ENCODE measurements at places on chromosomes 4 and X.

- DNase-seq, result no peak
These were observed 34.9 kb downstream of the MAML3 start for GRCh38 chr4:140118931-140119640.

- no peak for DNase-seq
These were observed 65.9 kb upstream of the HPF1 start for GRCh38 chr4:169823685-169824084.

- no peak for DNase-seq
These were observed 52.4 kb downstream of the CBLL2 start for GRCh38 chrX:22325096-22325495.

DNA sequence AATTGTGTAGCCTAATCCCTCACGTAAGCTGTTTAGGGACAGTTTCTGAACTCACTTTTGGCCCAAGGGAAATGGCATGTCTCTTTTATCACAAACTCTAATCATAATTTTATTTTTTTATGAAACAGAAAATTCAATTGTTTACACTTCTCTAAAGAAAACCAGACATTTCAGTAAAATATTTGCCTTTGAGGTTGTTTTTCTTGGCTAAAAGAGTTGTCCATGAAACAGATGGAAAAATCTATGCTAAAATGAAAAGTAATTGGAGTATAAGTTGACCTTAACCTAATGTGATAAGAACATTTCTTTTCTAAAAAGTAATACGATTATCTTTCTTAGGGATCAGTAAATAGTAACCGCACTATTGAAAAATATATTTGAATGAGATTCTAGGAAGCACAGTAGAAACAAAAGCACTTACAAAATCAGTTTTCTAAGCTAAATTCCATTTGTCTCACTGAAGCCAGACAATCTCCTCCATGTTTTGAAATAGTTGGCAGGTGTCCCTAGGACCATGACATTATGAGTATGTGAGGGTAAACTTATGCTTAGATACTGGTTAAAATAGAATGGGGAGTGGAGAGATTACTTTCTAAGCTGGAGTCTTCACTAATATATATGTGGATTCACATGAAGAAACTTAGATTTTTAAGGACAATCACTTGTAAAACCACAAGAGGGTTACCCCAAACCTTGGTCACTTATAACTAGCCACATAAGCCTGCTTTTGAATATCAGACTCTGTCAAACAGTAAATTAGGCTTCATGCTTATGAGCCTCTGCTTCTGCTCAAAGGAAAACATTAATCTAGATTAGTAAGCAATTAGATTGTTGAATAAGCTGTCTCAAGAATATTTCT, 20.1 kb upstream of the TET2 start:
- DNase-seq, result no peak

- DNase-seq, result no peak
These were observed 29.2 kb upstream of the CABS1 start for GRCh38 chr4:70305601-70306000.

DNA sequence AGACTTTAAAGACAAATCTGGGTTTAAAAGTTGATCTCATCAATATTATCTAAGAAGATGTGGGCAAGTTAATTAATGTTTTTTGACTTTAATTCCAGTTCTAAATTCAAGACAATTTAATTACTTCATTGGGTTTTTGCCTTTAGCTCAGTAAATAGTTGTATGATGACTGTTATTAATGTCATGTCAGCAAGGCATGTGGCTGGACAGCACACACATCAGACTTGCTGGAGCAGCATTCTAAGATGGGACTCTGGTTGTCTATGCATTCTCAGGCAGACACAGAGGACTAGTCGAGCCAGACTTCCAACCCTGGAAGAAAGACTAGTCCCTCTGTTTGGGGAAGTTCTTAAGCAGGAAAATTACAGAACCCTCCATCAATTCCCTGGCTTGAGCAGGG, 180.7 kb upstream of the GK2 start:
- DNase-seq, result no peak

- DNase-seq, result no peak
These were observed 46.7 kb downstream of the FGF16 start for GRCh38 chrX:77493677-77494553.

GRCh38 chr4:37601531-37601930, 84.6 kb downstream of the RELL1 start:
- no peak for DNase-seq

DNA sequence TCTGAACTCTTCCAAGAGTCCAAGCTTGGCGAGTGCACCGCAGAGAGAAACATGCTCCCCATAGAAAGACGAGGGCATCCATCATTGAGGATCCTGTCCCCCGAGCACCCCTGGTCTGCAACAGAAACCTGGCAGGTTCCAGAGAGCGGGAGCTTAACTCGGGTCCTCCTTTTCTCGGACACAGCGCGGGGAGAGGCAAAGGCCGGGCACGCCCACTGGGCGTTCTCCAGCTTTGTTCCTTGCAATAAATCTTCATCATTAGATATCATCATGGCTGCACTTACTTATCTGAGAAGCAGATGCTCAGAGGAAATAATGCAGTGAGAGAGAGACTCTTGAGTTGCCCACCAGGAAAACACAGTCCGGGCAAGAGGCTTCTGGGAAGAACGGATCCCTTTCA, 90.1 kb upstream of the PSAPL1 start:
- DNase-seq, result no peak

- DNase-seq, result no peak
These were observed 86.4 kb downstream of the SHISA3 start for GRCh38 chr4:42483426-42484379.

- DNase-seq, result no peak
These were observed 798.7 kb downstream of the PCDH7 start for GRCh38 chr4:31518796-31519250.

GRCh38 chr4:139721789-139722188, 56.2 kb downstream of the MGST2 start:
- DNase-seq, result no peak

DNA sequence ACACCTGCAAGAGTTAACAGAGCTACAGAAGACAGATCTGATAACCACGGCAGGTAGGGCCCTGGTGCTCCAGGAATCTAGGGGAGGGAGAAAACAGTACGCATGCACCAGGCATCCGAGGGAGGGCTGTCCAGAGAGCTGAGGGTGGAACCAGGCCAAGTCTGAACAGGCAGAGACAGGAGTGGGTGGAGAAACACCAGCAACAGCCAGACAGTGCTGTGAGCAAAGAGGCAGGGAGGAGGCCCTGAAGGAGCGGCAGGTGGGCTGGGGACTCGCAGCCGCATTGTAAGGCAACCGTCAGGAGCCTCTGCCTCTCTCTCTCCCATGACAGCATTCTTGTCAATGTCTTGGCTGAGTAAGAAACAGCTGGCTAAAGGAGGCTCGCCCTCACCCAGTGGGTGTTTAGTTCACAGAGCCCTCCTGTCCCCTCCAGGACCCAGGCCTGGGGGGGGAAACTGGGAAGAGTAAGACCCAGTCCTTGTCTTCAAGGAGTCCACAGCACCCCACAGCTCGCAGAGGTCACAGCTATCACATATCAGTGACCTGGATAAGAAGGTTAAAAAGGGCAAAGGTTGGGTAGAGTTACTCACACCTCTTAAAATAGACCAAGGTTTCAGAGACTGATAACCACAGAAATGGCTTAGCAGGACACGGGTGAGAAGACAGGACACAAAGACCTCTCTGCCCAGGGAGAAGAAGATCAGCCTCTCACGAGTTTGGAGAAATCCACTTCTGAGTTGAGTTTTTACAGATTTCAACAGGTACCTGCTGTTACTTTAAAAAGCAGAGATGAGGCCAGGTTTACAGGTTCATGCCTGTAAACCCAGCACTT, 10.5 kb downstream of the ACSL1 start:
- no peak for DNase-seq

DNA sequence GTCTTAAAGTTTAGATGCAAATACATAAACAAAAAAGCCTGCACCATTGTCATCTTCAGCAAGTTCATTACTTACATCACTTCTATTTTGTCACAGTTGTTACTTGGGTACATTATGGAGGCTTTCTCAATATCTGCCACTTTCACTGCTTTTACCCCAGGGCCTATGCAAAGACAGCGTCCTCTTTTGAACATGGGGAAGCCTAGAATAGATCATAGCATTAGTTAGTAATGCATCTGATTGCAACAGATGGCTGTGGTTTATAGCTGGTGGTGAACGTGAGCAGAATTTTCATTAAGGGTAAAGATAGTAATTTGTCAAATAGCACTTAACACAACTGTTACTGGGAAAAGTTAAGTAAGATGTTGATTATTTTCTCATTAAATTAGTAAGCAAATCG, 729 bp downstream of the CXCL11 start:
- no peak for DNase-seq

- no peak for DNase-seq
These were observed 1011.5 kb downstream of the PCDH19 start for GRCh38 chrX:99398545-99398944.

GRCh38 chr4:135601351-135601750, 1399.8 kb upstream of the PABPC4L start:
- DNase-seq, result no peak

Data from effector CD8-positive, alpha-beta T cell (primary cell).